ENCODE measurements at places on chromosomes 11 and 22.
A peak's percentile ranks its signal among the peaks of the same experiment; 100 is the strongest.

DNA sequence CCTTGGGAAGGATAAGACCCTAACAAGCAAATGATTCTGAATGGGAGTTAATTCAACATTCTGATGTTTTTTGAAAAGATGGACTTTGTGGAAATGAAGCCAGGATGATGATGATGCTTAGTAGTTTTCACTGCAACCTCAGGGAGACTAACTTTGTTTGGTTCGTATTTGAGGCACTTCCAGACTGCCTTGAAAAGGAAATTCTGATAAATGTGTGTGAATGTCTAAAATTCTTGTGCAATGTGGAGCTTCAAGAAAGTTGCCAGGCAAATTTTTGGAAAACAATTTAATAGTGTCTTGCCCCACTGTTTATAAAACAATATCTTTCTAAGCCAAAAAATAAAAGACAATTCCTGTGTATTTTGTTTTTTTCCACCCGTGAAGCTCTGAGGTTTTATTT is 11.2 kb upstream of the NAV2 start:
- no peak for DNase-seq

DNA sequence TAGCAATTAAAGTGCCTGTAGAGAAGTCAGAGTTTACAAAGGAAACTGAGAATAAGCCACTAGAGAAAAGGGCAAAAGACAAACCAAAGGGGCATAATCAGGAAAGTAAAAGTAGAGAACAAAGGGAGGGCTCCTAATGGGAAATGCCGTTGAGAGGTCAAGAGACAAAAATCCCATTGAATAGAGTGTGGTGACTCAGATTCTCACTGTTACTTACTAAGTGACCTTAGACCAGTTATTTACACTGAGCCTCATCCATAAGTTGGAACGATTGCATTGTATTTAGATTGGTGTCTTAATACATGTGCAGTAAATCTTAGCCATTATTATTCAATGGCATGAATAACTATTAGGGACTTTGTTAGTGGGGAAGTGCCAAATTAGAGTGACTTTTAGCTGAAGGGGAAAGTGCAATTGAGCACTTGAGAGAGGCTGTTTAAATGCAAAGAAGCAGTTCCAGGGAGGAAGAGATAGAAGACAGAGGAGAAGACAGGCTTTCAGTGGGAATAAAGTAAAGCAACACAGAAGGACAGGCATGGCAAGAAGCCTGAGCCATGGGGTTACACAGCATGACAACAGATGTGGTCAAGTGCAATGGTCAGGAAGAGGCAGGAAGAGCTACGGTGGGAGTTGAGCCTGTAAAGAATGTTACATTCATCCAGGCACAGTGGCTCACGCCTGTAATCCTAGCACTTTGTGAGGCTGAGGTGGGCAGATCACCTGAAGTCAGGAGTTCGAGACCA is 82.6 kb downstream of the UBASH3B start:
- DNase-seq, result no peak

DNA sequence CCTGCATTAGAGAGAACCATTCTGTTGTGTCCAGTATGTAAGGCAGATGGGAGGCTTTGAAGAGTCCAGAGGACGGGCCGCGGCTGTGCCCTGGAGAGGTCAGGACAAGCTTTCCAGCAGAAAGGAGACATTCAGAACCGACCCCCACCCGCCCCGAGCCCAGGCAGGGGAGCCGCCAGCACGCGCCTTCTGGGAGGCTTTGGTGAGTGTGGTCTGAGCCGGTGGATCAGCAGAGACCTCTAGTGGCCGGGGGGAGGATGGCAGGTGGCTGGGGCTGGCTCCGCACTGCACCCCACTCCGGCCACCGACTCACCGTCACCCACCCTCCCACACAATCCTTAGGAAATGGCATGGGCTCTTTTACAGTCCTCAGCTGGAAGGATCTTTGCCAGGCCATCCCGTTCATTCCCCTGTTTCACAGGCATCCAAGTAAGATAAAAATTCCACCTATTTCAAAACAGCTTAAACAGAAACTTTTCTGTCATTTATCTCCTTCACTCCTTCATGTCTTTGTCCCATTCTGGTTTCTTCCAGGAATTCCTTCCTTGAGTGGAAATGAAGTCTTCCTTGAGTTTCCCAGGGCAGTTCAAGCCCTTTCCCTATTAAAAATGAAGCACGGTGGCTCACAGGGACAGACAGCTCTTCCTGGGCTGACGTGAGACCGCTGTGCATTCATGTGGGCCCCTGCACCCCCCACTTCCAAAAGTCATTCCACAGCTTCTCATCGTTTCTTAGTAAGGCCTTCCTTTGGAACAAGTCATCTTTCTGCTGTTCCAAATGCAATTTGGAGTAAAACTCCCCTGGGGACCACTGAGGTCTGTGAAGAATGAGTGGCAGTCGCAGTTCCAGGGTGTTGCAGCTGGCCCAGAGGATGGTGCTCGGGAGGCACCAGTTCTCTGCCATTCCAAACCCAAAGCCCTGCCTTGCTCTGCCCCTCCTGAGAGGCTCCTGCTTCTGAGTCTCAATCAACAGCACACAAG is 91.0 kb downstream of the FEZ1 start:
- peak; percentile 8 for DNase-seq

GRCh38 chr22:26714971-26715370 is 57.6 kb downstream of the MIAT start:
- no peak for DNase-seq

DNA sequence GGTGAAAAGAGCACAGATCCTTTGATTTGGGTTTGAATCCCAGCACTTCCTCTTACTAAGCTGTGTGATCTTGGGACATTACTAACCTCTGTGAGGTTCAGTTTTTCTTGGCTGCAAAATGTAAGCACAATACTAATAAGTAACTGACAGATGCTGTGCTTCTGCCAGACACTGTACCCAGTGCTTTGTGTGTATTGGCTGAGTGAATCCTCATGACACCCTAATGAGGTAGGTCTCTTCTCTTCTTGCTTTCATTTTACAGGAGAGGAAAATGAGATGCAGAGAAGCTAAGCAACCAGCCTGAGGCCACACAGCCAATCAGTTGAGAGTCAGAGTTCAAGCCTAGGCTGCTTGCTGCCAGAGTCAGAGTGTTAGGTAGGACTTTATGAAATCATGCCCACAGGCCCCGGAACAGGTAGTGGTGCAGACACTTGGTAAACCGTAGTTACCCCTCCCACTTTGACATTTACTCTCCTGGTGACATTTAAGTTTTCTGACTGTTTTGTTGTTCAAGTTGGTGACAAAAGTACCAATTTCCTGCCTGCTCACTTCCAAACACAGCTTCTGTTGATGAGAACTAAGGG is 21.2 kb downstream of the PTPRJ start:
- peak; percentile 54 for DNase-seq

- no peak for DNase-seq
Observed at GRCh38 chr11:13052130-13052571, 43.0 kb downstream of the RASSF10 start.

DNA sequence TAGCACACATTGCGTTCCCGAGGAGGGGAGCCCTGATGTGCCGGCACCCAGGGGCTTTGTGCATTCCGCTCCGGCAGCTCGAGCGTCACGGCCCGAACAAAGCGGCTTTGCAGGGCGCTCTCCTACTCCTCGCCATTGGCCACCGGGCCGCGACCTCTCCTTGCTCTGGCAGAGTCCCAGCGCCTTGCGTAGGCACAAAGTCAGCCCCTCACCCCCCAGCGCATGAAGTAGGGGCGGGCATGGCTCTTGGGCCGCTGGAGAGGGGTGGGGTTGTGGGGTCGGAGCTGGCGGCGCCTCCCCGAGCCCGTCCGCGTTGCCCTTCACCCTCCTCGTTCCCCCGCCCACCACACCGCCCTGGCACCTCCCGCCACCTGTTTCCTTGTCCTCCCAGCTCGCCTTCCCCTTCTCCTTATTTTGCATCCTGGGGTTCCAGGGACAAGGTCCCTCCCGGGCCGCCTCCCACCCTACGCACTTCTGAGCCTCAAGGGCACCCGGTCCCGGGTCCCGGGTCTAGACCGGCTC is 753 bp upstream of the PPARA start:
- no peak for DNase-seq

DNA sequence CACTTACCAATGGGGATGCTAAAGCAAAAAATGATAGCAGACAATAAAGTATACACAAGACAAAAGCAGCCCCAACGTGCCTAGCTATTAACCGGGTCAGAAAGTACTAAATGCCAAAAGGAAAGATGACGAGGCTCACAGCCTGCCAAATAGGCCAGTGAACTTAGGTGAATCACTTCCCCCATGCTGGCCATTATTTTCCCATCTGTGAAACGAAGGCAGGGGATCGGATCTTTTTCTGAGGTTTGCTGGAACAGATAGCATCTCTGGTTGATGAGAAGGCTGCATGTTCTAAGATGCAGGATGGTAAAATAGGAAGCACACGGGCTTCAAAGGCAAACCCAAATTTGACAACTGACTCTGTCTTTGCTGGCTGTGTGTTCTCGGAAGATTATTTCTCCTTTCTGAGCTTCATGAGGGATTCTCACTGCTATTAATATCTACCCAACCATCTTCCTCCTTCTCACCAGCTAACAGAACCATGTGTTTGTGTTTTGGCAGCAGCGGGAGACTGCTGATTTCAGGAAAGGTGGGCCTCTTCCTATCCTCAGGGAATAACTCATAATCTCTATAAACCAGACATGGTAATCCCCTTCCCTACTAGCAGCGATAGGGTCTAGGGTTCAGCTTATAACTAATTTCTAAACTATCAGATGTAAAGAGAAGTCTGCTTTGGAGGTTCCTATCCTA is 390.7 kb downstream of the LARGE1 start:
- no peak for DNase-seq

GRCh38 chr22:49577168-49578060 is 250.3 kb downstream of the BRD1 start:
- no peak for DNase-seq

GRCh38 chr11:44842220-44842619 is 108.5 kb downstream of the TP53I11 start:
- no peak for DNase-seq

- no peak for DNase-seq
Observed at GRCh38 chr11:32385998-32386397, 49.3 kb downstream of the WT1 start.

- DNase-seq, result no peak
Observed at GRCh38 chr11:105829084-105829483, 193.0 kb downstream of the MSANTD4 start.

DNA sequence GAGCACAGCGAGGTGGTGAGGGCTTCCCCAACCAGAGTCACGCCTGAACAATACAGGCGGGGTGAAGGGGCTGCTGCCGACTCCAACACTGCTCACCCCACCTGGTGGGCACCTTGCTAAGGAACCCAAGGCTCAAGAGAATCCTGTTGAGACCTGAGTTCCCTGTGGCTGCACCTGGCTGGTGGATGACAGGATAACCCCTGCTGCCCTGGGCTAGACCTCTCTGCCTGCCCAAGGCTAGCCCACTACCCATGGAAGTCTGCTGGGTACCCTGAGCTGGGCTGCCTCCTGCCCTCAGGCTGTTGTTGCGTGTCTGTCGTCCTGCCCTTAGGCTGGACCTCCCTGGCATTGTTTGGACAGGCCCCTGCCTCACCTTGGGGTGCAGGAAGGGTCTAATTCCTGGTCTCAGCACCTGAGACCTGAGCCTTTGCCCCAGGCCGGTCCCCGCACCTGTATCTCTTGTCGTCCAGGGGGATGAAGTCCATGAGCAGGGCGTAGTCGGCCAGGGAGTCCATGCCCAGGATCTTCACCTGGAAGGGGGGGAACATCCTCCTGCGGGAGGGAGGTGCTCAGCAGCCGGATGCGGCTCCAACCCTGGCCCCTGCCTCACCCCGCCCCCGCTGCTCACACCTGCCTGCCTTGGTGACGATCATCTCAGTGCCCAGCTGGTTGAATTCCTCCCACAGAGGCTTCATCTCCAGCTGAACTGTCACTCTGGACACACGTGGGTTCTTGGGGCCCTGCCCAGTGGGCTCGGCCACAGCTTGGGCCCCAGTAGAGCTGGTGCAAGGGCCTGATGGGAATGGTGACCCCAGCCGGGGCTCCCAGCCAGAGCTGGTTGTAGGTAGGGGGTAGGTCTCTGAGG is 4.9 kb upstream of the NUDT8 start:
- DNase-seq, result no peak

DNA sequence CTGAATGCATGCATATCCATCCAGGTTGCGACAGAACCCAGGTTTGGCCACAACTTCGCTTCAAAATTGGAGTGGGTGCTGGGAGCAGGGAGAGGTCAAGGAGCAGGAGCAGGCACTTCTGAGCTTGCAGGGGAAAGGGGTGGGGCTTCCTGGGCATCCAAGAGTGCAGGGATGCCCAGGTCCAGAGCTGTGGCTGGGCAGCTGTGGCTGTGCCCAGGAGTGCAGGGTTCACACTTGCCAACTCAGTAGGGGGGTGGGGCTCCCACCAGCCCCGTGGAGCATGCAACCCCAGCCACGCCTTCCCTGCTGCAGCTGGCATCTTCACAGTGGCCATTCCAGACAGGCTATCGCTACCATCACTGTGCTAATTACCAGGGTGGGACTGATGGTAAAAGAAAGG is 115.3 kb upstream of the MTNR1B start:
- no peak for DNase-seq

DNA sequence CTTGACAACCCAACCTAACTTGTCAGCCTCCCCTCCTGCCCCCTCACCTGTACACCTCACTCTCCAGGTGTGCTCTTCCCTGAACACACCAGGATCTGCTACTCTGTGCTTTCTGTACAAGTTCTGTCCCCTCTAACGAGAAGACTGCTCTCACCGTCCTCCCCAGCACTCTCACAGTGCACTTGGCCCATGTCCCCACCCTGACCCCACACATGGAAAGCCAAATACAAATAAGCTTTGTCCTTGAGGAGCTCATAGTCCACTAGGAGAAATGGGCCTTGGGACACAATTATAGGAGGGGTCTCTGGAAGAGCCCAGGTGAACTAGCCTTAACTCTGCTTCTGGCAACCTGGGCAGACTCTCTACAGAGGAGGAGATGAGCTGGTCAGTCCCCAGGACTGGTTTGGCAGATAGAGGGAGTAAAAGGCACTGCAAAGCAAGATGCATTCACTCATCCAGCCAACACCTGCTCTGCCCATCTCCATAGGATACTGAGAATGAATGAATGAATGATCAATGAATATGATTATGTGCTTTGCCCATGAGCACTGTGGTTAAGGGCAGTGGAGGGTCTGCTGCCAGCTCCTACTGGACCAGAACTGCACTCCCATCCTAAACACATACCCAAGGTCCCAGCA is 9.9 kb downstream of the NIPSNAP1 start:
- no peak for DNase-seq

GRCh38 chr11:77067861-77068443 is 1.2 kb downstream of the CAPN5 start:
- no peak for DNase-seq

GRCh38 chr11:1475841-1476240 is 10.7 kb downstream of the MOB2 start:
- DNase-seq, result no peak

DNA sequence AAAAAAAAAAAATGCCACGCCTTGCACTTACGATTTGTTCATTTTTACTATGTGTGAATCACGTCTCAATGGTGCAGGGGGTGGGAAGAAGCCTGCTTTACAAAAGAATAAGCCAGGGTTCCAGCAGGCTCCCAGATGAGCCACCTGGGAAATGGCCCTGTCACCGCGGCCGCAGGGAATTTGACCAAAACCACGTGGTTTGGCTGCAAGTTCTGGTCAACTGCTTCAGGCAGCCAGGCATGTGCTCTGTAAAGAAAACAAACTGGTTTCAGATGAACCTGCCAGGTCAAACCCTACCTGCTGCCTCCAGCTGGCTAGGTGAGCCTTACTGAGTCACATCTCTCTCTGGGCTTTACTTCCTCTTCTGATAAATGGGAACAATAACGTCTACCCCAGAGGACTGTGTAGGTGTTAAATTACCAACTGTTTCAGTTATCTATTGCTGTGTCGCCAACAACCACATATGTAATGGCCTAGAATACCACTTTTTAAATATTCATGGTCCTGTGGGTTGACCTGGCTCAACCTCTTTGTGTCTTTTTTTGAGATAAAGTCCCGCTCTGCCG is 30.5 kb upstream of the GCAT start:
- peak; percentile 36 for DNase-seq

- no peak for DNase-seq
Observed at GRCh38 chr11:68266121-68266891, 5.5 kb downstream of the C11orf24 start.
